Osteoblast (primary cell): ENCODE measurements at places on chromosomes 2 and 18.

- DNase-seq: peak; percentile 64
These were observed 264.8 kb downstream of the C1D start for GRCh38 chr2:67797801-67798540.

DNA sequence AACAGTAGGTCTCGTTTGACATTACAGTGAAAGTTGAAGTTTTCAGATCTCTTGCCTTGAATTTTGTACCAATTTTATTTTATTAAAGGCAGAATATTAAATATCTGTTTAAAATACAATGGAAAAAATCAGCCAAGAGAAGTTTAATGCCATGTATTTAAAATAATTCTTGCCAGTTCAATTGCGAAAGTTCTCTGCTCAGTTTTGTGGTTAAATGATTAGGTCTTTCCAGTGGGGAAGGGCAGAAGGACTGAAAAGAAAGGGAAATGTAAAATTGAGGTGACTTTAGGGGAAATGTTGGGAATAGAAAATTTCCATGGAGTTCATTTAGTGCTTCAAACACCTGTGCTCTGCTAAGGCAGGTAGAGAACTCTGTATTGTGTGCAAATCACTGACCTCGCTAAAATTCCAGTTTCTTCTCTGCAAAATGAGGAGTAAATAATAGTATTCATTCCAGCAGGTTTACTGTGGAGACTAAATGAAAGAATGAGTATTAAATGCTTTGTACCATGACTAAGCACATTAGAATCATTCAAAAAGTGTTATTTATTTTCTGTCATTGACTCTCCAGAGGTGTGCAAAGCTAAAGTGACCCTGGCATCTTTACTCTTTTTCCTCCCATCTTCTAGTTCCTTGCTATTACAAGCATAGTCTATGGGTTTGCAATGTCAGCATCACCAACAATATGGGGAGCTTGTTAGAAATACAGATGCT is 74.4 kb downstream of the KIAA1328 start:
- DNase-seq: no peak

GRCh38 chr2:186304064-186304463 is 182.0 kb upstream of the ZC3H15 start:
- no peak for DNase-seq

GRCh38 chr18:44736664-44737380 is 56.1 kb downstream of the SETBP1 start:
- no peak for DNase-seq

- DNase-seq: no peak
These were observed 45.8 kb downstream of the MBP start for GRCh38 chr18:77086656-77087392.

GRCh38 chr2:55364189-55365055 is 55.2 kb downstream of the CCDC88A start:
- DNase-seq: peak; percentile 74

DNA sequence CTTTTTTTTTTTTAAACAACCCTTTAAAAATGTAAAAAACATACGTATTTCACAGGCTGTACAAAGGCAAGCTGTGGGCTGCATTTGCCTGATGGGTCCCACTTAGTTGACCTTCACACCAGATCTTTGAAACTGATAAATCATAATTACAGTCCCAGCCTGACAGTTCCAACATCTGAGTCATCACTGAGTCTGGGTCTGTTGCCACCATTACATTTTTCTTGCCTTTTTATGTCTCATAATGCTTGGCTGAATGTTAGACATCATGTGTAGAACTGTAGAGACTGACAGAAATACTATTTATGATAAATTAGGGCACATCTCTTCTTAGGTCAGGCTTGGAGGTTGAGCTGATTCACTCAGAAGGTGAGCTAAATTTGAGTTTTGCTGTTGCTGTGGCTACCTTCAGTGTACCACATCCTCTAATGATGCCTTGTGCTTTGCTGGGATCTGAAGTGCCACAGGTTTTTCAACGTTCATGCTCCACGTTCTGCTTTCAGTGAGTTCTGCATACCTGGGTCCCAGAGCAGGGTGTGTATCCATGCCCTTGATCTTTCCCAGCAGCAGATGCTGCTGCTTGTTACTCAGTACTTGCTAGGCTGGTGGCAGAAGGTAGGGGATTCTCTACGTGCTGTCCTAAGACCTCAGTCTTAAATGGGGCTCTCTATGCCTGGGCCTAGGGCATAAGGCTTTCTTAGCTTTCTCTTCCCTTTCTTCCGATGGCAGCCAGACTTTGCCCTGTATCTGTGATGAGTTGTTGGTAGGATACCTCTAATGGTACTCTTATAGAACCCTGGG is 160.6 kb upstream of the SMAD7 start:
- no peak for DNase-seq

- peak; percentile 15 for DNase-seq
These were observed 36.9 kb upstream of the KLF7 start for GRCh38 chr2:207202645-207203044.

DNA sequence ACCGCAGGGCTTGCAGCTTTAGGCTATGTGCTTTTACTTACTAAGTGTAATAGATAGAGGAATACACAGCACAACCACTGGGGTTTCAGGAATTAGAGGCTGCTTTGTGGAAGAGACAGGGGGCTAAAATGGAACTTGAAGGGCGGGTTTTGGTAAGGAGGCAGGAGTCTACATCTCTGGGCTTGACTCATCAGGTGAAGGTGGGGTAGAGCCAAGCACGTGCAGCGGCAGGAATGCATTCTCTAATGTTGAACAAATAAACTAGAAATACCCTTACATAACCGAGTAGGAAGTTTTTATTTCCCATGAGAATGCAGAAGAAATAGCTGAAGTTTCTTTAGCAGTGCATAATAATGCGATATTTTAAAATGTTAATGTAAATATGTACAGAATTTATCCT is 673.8 kb upstream of the SALL3 start:
- no peak for DNase-seq

GRCh38 chr18:5941890-5942289 is 46.6 kb upstream of the TMEM200C start:
- no peak for DNase-seq

DNA sequence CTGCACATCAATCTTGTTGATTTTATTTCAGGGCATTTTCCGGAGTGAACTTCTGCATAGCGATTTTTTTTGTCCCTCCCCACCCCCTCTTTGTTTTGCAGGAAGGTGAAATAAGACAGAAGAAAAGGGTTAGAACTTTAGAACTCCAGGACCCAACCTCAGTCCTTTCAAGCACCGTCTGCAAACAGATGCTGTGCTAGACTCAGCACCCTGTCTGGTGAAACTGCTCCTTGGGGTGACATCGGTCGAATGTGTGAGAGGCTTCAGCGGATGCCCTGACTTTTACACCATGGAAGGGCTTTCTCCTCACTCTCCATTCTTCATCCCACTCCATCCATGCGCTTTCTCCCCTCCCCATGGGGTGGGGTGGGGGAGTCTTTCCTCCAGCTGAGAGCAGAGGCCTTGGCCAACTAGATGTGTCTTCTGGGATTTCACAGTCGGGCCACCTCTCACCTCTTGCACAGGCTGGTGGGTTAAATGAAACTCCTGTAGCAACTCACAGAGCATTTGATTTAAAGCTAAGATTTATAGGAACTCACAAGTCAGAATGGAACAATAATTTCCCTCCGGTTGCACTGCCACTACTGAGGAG is 43.3 kb upstream of the EDAR start:
- DNase-seq: no peak

DNA sequence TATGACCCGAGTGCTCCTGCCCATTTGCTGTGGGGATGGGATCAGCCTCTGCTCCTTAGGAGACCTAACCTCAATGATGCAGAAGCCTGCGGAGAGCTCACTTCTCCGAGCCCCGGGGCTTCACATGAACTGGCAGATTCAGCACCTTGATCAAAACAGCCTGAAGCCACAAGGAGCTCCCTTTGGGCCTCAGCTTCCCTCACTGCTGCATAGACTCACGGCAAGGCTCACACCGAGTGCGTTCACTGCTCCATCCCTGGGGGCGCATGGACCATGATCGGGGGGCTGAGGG is 33.0 kb downstream of the CRACDL start:
- DNase-seq: no peak

GRCh38 chr2:55901941-55902340 is 21.6 kb downstream of the EFEMP1 start:
- no peak for DNase-seq

DNA sequence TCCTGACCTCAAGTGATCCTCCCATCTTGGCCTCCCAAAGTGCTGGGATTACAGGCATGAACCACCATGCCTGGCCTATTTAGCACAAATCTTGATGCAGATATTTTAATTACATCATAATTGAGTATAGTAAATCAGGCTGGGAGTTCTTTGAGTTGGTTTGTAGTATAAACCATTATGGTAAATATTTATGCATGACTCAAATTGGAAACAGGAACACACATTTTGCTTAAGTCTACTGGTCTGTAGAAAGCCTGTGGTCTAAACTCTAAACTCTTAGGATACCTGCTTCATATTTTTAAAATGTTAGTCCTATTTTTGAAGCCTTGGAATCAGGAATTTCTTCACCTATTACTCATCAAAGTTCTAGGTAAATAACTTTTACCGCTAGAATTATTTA is 16.8 kb downstream of the ASXL3 start:
- no peak for DNase-seq

- peak; percentile 47 for DNase-seq
These were observed 110.7 kb downstream of the RND3 start for GRCh38 chr2:150376553-150377335.

DNA sequence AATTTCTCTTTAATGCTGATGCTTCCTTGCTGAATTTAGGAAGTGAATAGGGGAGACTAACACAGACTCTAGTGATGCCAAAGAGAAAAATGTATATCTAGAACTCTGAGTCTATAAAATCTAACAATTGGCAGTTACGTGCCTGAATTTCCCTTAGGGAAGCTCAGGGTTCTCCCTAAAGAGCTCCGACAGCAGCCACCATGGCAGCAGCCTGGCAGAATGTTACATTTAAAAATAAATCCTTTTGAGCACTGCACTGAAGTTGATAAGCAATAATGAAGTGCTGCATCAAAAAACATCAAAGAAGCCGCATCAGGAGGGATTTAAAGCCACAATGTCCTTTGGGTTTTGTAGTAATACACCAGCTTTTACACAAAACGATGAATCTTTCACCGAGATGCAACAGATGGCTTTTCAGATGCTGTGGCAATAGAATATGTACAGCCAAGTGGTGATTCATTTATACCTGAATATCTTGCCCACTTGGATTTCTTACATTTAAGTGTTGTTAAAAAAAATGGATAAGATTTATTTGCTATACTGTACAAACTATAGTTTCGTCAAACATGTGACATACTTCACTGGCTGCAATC is 291.2 kb upstream of the SESTD1 start:
- DNase-seq: no peak

DNA sequence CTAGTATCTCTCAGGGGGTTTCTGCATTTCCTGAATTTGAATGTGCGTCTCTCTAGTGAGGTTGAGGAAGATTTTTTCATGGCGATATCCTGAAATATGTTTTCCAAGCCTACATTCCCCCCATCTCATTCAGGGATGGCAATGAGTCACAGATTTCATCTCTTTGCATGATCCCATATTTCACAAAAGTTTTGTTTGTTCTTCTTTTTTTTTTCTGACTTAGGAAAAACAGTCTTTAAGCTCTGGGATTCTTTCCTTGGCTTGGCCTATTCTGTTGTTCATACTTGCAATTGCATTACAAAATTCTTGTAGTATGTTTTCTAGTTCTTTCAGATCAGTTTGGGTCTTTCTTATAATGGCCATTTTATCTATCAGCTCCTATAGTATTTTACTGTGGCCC is 136.5 kb downstream of the DSEL start:
- DNase-seq: peak; percentile 51
